Small intestine (tissue), 16 donors: ENCODE measurements at places on chromosomes 5 and 9. TPM values are rescaled to one million over a fixed set of nuclear protein-coding genes. Genes with fewer than 3 reads are reported as not detected.

LRRC19 gene
- 15.1 TPM for polyA plus RNA-seq

LPAR1 gene
- 9.2 TPM for polyA plus RNA-seq

DMGDH gene
- 0.24 TPM for polyA plus RNA-seq

IRX1 gene
- polyA plus RNA-seq: not detected

ADAMTS2 gene
- 1.4 TPM for polyA plus RNA-seq

DNA sequence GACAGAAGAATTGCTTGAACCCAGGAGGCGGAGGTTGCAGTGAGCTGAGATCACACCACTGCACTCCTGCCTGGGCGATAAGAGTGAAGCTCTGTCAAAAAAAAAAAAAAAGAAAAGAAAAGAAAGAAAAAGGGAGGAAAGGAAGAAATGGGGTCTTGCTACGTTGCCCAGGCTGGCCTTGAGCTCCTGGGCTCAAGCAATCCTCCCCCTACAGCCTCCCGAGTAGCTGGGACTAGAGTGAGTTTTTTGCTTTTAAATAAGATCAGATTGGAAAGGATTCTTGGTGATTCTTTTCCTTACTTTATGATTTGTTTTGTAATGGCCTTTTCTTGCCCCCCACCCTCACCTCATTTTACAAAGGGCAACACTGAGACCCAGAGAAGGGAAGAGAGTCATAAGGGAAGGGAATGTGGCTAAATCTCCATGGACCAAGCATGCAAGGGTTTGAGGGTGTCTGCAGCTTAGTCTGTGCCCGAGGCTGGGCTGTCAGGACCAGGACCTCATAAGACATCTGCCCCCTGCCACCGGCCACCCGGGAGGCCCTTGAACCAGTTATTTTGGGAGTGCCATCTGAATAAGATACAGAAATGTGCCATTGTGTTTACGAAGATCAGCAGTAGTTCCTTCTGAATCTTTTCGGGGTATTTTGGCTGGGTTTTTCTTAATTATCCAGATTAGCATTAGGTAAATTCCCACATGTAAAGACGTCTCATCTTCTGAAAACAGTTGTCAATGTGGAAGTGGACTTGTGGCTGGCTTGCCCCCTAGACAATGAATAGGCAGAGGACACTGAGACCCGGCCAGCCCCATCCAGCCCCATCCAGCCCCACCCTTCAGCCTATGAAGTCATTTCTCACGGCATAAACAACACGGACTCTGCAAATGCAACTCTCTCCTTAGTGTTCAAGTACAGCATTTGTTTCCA is 44.5 kb upstream of the GRHPR start:
- no peak for DNase-seq

- no peak for DNase-seq
Measured at GRCh38 chr9:78278177-78278777, 18.6 kb upstream of the PSAT1 start.

GRCh38 chr9:91428927-91429351 is 5.3 kb upstream of the NFIL3 start:
- no peak for DNase-seq

- no peak for DNase-seq
Measured at GRCh38 chr5:88741964-88742363, 141.0 kb downstream of the MEF2C start.

DNA sequence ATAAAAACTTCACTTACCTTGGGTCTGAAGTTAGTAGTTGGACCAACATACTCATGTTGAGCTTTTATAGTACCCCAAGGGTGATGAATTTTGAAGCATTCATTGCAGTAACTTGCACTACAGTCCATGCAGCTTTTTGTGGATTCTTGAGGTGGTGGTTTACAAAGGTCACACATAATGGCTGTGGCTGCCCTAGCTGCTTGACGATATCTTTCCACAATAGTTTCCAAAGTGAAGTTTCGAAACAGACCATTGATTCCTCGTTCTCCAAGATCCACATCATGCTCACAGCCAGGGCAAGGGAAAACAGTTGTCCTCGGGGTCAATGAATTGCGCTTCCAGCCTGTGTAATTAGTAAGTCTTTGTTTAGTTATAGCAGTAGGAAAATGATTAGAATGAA is 22.7 kb downstream of the TRIM36 start:
- DNase-seq: no peak
